ENCODE measurements at places on chromosomes 4 and X.

DNA sequence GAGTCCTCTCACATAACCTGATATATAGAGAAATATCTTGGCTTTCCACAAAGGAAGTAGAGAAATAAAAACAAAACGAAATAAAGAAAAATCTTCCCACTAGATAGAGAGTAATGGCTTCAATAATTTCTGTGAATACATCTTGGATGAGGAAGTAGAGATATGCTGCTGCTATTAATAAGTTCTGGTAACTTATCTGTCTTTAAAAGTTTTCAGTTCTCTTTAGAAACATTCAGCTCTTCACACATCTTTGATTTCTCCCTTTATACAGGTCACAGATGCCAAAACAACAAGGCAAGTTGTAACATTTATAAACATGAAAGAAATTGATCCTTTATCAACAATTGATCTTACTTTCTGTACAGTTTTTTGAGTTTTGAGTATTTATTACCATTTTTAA, 615.8 kb downstream of the TRAM1L1 start:
- no peak for DNase-seq

DNA sequence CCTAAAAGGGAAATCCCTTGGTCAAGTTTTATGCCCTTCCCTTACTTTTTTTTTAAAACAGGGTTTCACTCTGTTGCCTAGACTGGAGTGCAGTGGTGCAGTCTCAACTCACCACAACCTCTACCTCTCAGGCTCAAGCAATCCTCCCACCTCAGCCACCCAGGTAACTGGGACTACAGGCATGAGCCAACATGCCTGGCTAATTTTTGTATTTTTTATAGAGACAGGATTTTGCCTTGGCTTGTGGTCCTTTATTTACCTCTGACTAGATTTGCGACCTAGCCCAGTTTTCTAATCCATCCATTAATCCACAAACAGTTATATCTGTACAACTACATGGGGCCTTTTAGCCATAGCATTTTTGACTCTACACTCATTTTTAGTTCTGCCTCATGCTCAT, 23.7 kb downstream of the CDS1 start:
- no peak for DNase-seq

DNA sequence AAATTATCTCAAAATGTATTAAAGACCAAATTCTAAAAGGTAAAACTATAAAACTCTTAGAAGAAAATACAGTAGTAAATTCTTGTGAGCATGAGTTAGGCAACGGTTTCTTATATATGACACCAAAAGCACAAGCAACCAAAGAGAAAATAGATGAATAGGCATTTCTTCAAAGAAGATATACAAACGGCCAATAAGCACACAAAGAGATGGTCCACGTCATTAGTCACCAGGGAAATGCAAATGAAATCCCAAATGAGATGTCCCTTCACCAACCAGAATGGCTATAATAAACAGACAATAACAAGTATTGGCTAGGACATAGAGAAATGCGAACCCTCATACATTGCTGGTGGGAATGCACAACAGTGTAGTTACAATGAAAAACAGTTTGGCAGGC, 44.6 kb downstream of the RAB33A start:
- no peak for DNase-seq

DNA sequence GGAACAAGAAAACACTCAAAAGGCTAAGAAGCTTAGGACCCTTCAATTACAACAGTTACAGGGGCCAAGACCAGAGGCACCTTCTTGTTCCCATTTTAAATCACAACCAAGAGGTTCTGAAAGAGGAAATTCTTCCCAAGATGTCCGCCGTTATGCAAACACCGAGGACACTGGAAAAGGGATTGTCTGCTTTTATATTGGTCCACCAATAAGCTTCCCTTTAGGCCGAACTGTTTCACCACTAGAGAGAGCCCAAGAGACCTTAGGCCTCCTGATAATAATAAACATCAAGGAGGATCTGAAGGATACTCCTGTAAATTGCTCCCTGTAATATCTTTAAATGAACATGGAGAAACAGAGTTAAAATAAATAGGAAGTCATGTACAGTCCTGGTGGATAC, 92.6 kb upstream of the NLRP2B start:
- DNase-seq: no peak

- no peak for DNase-seq
These were observed 47.0 kb upstream of the SPRY1 start for GRCh38 chr4:123349421-123350190.

DNA sequence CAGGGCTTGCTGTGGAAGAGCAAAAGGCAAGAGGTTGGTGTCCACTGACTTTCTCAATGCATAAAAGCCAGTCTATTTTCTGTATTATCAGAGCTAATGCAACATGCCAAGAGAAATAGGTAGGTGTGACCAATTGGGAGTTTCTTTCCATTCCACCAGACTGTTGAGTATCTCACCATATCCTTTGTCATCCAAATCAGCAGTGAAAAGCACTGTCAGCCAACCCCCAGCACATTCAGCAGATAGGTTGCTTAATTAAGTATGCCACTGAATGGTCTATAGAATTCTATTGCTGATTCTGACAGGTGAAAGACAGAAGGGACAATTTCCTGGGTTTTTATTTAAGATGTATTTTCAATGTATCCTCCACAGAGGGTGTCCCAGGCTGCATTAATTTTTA, 139.8 kb downstream of the HS6ST2 start:
- no peak for DNase-seq

DNA sequence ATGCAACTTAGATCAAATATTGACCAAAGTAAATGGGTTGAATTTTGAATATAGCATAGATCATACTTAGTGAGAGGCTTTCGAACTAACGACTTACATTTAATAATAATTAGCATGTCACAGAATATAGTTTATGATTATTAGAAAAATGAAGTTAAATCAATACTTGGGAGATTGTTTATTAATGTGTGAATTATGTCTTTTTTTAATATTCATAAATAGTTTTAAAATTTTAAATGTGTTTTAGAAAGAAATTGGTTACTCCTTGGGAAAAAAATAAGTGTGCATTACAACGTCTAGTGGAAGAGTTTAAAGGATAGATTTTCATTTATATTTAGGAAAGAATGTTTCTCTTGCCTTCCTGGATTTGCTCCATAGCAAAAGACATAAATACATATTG, 7.3 kb downstream of the FGA start:
- DNase-seq: no peak

- DNase-seq: no peak
These were observed 28.4 kb downstream of the RP2 start for GRCh38 chrX:46865281-46865680.

GRCh38 chr4:61027939-61028338, 172.2 kb upstream of the ADGRL3 start:
- DNase-seq: no peak

GRCh38 chr4:67014592-67014991, 530.7 kb downstream of the CENPC start:
- no peak for DNase-seq

DNA sequence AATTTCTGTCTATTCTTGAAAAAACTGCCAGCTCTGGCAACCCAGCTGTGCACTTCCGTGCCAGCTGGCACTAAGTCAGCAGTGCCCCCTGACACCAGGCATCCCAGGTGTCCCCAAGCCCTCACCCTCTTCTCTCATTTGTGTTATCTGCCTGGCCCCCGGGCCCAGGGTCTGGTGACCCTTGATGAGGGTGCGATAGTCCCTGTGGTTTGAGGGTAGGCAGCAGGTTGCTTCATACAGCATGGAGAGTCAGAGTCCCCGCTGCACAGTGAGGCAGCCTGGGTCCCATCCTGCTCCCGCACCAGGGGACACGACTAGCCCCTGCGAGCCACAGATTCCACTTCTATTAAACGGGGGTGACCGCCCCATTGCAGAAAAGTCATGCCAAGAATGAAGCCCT, 1.9 kb downstream of the MAN2B2 start:
- no peak for DNase-seq

- no peak for DNase-seq
These were observed 40.5 kb upstream of the RELL1 start for GRCh38 chr4:37726666-37727065.

DNA sequence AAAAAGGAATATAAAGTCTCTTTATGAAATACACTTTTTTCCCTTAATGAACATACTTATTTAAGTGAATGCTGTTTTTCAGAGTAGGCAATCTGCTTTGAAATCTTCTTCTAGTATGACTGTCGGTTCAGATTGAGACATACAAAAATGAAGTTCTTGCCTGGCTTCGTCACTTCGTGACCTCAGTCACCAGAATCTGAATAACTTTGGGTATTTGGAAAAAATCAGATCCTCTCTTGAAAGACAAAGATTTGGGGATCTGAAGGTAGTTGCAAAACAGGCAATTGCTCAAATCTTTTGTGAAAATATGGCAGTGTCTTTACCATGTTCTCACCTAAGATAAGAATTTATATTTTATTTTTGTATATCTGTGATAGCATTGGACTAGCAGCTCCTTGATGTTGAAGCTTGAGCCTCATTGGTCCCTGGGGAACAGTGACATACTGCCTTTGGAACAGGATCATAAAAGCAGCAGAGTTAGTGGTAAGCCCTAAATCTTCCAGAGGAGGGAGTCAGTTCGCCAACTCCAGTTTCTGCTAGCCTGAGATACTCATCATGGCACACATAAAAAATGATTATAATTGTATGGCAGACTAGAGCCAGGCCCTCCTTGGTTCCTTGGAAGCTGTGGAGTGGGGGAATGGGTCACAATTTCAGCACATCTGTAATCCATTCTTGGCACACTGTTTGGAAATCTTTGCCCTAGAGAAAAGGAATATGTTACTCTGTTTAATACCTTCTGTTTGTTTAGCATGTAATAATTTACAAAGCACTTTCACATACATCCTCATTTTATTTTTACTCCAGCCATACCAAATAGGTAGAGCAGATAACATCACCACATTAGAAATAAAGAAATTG, 5.0 kb downstream of the ARFIP1 start:
- DNase-seq: no peak

DNA sequence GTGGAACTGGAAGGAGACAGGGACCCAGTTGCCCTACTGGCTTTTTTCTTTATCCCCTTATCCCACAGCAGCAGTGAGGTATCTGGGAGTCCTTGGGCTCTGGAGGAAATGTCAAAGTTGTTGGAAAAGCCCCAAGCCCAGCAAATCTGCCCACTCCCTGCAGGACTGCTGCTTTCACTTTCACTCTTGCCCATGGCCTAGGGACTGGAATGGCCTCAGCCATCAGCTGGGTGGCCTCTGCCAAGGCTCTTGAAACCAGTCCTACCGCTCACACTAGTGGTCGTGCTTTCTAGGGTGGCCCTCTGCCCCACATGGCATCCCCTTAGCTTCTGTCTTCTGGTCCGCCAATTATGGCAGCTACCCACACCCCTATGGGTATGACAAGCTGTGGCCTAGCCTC, 9.7 kb upstream of the RHOXF1 start:
- no peak for DNase-seq

DNA sequence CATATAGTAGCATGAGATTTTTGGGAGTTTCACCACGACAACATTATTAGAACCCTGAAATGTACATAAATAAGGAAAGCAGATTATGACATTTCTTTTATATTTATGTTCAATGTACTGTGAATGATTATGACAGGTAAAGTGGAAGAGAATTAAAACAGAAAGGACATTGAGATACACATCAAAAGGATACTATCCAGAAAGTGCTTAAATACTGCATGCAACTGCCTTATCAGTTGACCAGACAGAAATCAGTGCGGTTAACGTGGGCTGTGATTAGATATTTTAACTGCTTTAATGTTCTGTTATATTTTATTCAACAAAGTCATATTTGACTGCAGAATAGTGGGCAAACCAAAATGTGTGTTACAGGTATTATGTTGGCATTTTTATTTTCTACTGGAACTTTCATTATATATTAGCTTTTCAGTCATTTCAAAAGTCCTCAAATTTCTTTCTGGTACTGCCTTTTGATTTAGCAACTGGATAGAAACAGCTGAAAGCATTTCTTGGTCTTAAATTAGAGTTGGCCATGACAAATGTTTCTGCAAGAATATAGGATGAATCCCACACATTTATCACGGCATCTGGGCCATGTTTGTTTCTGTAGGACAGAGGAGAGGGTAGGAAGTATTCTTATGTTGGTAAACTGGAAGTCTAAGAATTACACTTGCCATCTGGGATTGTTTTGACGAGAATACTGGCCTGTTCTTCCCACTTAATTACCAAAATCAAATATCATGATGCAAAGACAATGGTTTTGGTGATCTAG, 255.2 kb downstream of the SLC39A8 start:
- DNase-seq: no peak

- no peak for DNase-seq
These were observed 584.0 kb upstream of the TENM3 start for GRCh38 chr4:181659202-181659601.

GRCh38 chr4:68404153-68404552, 43.1 kb upstream of the TMPRSS11E start:
- no peak for DNase-seq

DNA sequence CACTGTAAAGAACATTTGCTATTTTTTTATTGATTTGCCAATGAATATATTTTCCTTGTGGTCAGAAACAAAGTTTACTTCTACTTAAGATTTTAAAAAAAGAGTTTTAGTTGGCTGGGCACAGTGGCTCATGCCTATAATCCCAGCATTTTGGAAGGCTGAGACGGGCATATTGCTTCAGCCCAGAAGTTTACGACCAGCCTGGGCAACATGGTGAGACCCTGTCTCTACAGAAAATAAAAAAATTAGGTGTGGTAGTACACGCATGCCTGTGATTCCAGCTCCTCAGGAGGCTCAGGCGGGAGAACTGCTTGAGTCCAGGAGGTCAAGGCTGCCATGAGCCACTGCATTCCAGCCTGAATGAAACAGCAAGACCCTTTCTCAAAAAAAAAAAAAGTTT, 36.8 kb downstream of the LRP2BP start:
- no peak for DNase-seq

GRCh38 chrX:101290957-101291603, at the start of gene TAF7L:
Gene TAF7L, minus strand, starts transcription at chrX:101291334. Its CDS starts 3,791 bp downstream, at chrX:101287543.
- no peak for DNase-seq

DNA sequence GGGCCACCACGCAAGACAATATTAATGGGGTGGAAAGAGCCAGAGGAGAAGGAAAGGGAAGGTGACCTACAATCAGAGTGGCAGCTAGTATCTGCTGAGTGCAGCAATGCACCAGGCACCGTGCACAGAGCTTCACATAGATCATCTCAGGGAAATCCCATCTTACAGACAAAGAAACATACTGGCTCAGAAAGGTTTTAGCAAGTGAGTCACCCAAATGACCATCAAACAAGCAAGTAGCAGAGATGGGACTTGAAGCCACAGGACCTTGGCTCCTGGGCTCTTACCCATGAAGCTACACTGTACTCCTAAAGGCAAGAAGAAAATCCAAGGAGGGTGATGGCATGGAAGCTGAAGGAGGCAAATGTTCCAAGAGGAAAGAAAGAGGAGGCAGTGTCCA, 6.8 kb downstream of the ANXA5 start:
- no peak for DNase-seq

- DNase-seq: no peak
These were observed 393.8 kb upstream of the GNPDA2 start for GRCh38 chr4:45120163-45120562.

DNA sequence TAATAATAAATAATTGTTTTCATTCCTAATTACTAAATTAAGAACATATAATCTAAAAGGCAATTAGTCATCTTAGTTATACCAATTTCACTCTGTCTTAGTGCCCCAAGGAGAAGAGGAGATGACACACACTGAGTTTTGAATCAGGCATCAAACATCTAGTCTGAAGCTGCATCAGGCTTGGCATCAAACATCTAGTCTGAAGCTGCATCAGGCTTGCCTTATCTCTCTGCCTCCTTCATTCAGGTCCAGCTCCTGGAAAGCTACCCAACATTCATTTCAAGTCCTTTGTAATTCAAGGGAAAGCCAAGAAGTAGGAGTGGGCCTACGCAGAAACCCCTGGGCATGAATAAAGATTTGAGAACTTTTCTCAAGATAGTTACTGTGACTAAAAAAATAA, 62.2 kb downstream of the SH3RF1 start:
- no peak for DNase-seq

Measured in suprapubic skin (tissue), 4 donors.